CD4-positive, alpha-beta T cell treated with Interleukin-15 for 1 hour (primary cell): ENCODE measurements at places on chromosomes 1 and 21.

DNA sequence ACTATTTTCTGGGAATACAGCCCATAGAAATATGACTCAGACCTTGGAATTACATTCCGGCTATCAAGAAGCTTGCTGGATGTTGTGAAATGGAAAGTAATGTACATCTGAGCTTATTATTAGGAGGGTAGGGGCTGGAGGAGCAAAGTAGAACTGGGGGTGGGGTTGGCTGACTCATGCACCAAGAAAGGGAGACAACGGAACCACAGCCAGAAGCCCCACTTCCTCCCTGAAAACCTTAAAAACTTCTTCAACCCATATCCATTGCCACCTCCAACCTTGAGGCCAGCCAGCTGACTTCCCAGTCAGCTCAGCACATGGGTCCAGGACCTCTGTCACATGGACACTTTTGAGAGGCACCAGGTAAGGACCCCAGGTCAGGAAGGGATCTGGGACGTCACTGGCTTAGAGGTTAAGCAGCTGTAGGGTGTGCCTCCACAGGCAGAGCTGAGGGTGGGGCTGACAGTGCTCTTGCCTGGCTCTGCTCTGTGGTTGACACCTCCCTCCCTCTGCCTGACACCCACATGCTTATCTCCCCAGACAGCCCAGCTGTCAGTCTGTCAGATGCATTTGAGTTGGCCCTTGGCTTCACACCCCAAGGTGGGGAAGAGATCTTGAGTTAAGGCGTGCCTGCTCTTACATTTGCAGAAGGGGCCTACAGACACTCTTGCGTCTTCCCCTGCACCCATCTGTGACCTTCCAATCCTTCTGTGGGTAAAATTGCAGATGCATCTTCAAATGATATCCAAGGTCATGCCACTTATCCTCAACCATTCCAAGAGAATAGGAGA, 5.7 kb upstream of the ZNF683 start:
- peak; percentile 85 for DNase-seq

- no peak for DNase-seq
These were observed 106.7 kb downstream of the LEPR start for GRCh38 chr1:65527190-65527589.

DNA sequence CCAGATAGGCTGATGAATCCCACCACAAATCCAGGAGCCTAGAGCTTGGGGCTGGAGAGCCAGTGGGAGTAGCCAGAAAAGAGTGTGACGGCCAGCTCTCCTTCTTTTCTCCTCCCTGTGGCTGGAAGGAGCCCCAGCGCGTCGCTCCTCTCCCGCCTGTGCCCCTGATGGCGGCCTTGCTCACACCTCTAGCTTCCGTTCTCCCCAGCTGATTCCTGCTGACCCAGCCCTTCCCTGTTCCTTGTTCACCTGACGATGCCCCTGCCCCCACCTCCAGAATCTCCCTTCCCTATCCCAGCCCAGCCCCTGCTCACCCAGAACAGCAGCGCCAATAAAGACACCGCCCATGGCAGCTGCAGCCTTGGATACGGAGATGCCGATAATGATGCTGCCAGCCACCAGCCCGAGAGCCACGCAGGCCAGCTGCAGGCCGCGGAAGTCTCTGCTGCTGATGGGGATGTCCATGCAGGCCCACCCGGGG, 656 bp downstream of the KNCN start:
- DNase-seq: no peak

- DNase-seq: no peak
These were observed 500.3 kb upstream of the C1orf87 start for GRCh38 chr1:60573726-60574409.

GRCh38 chr1:53368314-53369033, 40.6 kb upstream of the LRP8 start:
- DNase-seq: peak; percentile 13

GRCh38 chr1:197768014-197768805, 7.1 kb downstream of the DENND1B start:
- no peak for DNase-seq

DNA sequence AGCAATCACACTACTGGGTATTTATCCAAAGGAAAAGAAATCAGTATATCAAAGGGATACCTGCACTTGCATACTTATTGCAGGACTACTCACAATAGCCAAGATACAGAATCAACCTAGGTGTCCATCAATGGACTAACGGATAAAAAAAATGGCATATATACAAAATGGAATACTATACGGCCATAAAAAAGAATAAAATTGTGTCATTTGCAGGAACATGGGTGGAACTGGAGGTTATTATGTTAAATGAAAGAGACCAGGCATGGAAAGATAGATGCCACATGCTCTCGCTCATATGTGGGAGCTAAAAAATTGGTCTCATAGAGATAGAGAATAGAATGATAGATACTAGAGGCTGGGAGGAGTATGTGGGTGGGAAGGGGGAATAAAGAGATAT, 29.3 kb upstream of the CAP1 start:
- no peak for DNase-seq

DNA sequence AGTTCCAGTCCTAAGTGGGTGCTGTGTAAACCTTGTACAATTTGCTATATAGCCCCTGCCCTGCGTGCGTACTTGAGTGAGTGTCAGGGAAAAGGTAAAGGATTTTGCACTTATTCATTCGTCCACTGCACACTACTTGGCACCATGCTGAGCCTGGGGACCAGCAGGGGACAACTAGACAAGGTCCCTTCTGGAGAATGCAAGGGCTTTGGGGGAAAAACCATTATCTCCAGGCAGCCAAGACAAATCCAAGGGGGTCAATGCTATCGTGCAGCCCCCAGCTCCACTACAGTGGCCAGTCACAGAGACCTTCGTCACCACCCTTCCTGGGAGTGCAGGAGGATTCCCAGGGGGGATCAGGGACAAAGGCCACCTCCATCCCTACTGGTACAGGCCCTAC, 39.7 kb downstream of the MATN1 start:
- peak; percentile 3 for DNase-seq

DNA sequence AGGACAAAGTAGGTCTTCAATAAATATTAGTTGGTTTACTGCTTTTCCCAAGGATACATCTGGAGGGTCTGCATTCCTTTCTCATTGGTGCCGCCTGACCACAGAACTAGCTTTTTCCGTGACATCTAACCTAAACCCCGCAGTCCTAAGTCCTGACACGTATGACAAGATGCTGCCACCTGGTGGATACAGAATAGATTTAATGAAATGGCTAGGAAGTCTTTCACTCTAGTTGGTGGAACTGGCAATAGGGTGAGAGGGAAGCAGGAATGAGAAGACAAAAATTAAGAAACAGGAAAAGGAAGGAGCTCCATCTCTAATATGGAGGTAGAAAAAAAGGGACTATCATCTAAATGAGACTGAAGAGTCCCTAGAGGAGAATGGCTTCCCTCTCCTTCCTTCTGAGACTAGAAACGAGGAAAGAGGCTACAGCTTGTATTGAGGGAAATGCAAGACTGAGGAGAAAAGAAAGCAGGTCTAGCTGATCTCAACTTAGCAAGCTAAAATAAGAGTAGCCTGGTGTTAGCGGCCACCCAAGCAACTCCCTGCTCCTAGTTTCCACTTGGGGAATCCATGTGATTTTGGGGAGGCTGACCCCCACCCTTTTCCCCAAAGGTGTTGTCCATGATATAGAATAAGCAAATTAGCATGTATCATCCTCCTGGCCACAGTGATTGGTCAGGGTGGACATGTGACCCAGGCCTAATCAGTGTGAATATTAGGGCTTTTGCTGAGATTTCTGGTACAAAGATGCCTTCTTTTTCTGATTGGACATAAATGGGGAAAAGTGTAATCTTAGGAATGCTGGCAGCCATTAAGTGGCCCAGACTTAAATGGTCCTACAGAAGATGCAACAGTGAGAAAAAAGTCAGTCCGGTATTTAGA, 5.9 kb downstream of the RFX5 start:
- peak; percentile 57 for DNase-seq

DNA sequence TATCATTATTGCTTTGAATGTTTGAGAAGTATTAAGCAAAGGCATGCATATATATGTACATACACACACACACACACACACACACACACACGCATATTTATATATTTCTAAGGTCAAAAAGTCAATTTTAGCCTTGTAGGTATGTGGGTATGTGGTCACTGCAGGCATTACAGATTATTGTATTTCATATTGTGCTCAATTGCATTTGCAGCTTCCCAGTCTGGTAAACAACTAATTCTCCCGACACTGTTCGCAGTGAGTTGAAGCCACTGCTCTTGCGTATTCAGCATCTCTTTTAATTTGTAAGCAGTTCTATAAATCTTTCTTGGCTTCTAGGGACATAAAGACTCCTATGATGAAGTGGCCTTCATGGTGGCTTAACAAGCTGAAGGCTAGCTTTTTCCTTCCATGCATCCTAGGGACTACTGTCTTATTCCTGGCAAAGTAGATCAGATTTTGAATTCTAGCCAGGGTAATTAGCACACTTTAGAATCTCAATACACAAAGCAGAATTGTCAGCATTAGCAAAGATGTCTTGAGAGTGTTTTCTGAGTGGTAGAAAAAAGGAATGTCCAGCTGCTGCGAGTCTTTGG, 368.6 kb upstream of the NEGR1 start:
- DNase-seq: no peak

DNA sequence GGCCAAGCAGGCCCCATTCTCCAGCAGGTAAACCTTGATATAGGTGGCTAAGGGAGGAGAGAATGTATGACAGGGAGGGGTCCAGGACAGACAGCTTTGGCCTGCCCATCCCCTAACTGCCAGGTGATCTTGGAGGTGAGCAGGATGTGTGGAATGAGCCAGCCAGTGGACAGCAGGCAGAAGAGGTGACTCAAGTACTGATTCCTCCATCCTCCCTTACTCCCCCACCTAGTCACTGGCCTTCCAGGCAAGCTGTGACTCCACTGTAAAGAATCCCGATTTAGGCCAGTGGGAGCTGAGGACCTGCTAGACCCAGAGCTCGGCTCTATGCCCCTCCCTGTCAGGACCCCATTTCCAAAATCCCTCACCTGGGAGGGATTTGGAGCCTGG, 36.6 kb downstream of the RIMS3 start:
- DNase-seq: no peak

DNA sequence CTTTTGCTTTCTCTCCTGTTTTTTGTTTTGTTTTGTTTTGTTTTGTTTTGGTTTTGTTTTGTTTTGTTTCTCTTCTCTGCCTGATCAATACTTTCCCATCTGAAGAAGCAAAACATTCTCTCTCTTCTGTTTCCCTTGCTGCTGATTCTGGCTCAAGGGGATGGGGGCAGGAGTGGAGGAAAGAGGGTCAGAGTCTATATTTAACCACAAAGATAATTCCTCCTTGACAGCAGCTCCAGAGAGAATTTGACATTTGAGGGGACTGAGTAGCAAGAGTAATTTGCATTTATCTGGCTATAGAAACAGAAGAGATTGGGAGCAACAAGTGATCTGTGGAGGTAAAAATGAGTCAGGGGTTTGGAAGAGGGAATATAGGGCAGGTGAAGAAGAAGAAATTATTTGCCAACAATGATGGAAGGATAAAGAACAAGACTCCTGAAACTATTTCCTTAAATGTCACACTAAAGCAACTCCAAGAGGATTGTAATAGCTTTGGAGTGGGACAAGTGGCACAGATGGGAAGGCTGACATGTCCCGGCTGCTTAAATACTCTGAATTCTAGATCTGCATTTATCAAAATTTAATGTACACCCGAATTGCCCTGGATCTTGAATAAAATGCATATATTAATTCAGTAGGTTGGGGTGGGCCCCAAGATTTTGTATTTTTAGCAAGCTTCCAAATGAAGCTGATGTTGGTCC, 349.3 kb upstream of the PLXNA2 start:
- DNase-seq: no peak

GRCh38 chr1:97041026-97041425, 319.4 kb downstream of the PTBP2 start:
- no peak for DNase-seq
